ENCODE measurements at places on chromosomes 6 and 20.

DNA sequence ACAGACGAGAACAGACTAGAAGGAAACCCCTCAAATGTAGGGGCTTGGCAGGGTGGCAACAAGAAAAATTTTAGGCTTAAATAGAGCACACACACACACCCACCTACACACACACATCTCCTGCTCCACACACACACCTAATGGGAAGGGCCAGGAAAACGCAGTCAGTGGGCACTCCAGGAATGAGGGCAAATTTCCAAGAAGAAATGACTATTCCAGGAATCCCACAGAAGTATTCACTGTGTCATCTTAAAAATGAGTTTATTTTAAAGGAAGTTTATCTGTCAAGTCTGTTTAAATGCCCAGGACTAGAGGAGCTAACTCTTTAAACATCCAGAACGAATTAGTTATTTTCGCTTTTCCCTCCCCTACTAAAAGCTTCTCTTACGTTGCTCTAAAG lies 13.0 kb downstream of the ALDH8A1 start:
- DNase-seq, result no peak

DNA sequence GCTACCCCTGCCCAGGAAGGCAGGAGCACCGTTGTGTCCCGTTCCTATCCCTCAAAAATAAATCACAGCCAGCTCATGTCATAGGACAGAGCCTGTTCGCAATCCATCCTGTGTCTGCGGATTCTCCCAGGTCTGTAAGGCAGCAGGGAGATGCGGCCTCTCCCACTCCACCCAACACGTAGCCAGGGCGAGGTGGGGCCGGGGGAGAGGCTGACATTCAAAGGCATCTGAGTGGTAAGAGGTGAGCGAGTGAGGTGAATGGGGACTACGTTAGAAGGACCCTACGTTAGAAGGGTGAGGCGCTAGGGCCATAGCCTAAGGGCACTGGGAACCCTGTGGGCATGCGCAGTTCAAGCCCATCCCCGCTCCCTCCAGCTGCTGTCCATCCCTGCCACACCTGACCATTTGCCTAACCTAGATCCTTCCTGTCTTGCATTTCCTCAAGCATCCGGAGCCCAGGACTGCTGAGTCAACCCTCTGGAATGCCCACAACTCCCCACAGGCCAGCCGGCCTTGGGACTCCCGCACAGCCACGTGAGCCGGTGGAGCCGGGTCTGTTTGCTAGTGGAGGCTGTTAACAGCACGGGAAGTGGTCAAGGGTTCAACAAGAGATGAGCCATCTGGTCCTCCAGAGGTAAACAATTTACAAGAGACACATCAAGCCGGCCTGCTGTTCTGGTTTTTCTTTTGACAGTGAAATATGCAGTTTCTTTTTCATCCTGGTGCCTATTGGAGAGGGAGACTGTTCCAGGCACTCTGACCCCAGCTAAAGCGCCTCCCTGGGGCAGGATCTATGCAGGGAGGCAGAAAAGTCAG lies 45.9 kb downstream of the RIPOR3 start:
- no peak for DNase-seq

DNA sequence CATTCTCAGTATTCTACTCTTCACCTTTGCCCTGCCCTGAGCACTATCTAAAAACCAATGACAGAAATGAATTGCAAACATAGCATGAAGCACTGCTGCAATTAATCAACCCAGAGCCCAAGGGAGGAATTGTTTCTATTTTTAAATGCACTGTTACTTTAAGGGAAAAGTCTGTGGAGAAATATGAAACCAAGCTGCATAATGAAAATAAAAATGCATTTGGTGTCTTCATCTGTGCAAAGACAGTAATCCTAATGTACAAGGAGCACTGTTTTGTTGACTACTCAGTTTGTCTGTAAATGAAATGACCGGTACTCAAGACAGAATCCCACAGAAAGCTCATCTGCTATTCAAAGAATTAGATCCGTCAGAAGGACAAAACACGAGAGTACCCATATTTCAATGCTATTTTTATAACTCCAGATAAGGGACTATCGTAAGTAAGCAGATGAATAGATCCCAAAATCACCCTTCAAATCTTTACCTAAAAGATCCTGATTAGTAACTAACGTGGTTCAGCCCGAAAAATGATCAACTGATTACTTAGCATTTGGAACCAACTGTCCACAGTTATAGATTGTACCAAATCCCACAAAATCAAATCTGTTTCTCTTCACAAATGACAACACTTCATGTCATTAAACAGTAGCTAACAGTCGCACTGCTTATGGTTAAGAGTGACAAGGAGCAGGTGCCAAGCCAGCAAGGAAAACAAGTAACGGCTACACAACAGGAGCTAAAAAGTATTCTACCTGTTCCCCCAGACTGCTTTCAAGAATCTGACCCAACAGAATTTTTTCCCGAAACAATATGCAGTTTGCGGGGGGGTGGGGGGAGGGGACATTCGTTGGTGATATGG lies 2.4 kb downstream of the KIF13A start:
- no peak for DNase-seq

DNA sequence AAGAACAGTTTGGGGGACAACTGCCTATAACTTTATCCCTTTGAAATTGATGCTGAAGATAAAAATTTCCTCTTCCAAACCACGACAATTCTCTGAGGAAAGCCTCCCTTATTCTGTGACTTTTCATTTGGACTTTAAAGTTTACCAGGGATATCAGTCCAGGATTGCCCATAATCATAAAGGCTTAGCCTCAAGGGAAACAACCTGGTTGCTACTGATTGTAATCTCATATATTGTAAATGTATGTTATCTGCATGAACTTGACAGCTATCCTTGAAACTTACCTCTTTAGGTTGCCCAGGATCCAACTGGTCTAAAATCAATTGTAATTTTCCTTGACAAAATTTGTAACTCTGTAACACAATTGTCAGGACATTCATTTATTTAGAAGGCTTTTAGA lies 23.8 kb downstream of the TBC1D32 start:
- DNase-seq, result no peak

- no peak for DNase-seq
Measured at GRCh38 chr6:134003542-134003951, 48.9 kb downstream of the SLC2A12 start.

DNA sequence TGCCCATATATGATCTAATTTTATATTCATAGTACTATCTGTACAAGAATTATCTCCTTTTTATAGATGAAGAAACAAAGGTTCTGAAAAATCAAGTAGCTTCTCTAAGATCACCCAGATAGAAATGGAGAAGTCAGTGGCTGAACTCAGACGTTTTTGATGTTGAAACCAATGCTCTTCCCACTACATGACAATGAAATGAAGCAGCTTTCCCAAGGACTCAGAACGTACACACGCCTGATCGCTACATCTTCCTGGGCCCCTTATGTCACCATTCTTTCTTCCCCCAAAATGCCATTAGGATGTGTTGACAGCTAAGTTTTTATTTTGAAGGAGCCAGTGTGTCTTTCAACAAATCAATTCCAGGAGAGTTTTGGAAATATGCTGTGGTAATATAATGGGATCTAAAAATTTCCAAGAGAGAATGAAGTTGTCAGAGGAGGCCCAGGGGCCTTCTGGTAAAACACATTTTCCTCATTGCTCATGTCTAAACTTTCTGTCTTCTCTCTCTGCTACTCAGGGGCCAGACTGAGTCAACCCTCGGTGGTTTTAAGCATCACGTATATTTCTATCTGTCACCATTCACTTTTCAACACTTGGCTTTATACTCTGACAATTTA lies 98.1 kb upstream of the COL21A1 start:
- DNase-seq, result no peak

- no peak for DNase-seq
Measured at GRCh38 chr6:138432063-138432356, 28.0 kb downstream of the HEBP2 start.

DNA sequence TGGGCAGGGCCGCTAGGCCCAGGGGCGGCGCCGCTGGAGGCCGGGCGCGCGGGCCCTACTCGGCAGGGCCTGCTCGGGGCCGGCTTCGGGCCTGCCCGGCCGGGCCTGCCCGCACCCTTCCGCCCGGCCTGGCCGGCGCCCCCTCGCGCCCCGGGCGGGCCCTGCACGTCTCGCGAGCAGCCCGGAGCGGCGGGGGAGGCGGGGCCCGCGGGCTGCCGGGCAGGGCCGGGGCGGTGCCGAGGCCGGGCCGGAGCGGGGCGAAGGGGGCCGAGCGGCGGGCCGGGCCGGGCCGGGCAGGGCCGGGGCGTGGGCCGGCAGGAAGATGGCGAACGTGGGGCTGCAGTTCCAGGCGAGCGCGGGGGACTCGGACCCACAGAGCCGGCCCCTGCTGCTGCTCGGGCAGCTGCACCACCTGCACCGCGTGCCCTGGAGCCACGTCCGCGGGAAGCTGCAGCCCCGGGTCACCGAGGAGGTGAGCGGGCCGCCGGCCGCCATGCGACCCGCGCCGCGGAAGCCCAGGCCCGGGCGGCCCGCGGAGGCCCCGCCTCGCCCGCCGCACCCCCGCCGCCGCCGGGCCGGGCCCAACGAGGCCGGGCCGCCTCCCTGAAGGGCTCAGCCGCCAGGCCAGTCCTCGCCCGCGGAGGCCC lies at the start of gene NPEPL1:
TSS of gene NPEPL1 (plus strand) at position 222 of the 647 bp plus-strand sequence. CDS start at position 323, 101 bp downstream.
- DNase-seq, result peak; percentile 45

DNA sequence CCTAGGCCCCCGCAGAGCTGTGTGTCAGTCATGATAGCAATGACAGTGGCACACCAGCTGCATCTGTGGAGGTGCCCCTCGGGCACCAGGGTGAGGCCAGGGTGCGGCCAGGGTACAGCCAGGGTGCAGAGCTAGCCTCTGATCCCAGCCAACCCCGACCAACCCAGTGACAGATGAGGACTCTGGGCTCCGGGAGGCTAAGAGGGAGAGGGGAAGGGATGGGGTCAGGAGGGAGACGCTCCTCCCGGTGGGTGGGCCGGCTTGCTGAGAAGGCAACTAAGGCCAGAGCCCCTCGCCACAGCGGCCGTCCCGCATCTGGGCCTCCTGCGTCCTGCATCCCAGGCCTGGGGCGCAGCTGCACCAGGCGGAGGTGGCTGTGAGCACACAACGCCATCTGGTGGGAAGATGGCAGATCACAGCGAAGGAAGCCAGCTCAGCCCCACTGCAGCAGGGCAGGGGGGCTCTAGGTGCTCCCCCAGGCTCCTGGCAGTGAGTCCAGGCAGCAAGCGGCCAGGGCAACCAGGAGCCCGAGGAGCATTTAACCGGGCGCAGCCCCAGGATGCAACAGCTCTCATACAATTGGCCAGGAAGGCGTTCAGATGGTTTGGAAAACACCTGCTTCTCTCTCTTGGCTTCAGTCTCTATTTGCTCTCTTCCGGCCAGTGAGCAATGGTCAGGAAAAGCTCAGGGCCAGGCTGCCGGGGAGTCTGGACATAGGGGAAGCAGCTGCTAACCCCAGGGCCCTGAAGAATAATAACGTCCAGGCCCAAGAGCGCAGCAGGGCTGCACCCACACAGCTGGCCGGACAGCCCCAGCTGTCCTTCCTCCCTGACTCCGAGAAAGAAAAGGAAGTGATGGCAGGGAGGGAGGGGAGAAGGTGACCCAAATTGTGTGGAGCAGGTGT lies 169.4 kb downstream of the TAF4 start:
- no peak for DNase-seq

- no peak for DNase-seq
Measured at GRCh38 chr6:142444376-142444775, 142.6 kb downstream of the ADGRG6 start.

GRCh38 chr6:75483136-75483952 lies 10.3 kb downstream of the FILIP1 start:
- DNase-seq, result no peak

DNA sequence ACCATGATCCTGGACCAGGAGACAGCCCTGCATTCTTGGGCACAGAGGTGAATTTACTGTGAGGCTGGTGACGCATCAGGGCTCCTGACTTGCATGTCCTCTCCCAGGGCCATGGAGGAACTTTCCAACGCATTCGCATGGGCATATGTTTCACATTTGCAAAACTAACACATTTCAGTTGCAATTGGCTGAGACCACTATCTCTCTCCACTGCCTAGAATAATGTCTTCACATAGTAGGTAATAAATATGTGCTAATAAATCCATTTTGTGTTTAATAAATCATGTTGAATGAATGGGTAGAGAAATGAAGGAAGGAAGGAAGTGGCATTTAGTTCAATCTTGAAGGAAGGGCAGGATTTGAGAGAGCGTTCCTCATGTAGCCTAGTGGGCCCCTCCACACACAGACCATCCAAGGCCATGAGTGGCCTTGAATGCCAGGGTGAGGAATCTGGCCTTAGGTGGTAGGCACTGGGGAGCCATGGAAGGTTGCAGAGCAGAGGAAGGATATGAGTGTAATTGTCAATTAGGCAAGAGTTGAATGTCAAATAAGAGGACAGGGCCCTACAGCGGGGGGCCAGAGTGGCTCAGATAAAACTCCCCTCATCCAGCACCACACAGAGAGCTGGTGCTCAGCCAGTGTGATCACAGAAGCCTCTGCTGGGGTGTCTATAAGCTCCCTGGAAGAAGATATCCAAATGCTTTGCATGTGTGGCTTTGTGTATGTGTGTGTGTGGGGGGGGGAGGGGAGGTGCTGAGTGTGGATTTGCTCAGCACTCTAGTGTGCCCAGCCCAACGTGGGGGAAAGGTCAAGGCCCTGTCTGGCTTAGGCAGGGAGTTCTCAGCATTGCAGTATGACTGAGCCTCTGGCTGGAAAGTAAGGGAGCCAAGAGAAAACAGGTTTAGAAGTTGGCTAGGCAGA lies 30.9 kb upstream of the CCN5 start:
- no peak for DNase-seq

- no peak for DNase-seq
Measured at GRCh38 chr20:23632711-23633573, 4.8 kb downstream of the CST3 start.

Data from activated T-cell treated with anti-CD3 and anti-CD28 coated beads for 4 hours (primary cell).